ENCODE measurements at places on chromosomes 6 and 20.

GRCh38 chr6:62721408-62721807 lies 435.4 kb upstream of the KHDRBS2 start:
- DNase-seq: no peak

DNA sequence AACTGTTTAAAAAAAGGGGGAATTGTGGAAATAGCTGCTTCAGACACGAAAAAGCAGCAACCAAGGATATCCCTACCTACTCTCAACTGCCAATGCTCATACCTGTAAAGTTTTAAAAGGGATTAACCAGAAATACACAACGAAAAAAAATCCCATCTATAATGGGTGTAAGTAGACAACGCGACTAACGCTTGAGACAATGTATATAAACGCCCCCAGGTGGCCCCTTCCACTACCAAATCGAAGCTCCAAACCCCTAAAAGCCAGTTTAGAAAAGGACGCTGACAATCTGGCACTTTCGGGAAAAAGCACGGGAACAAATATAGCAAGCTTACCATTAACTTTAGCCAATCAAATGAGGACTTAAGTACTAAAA lies 94.5 kb upstream of the BTN3A2 start:
- peak; percentile 34 for DNase-seq

DNA sequence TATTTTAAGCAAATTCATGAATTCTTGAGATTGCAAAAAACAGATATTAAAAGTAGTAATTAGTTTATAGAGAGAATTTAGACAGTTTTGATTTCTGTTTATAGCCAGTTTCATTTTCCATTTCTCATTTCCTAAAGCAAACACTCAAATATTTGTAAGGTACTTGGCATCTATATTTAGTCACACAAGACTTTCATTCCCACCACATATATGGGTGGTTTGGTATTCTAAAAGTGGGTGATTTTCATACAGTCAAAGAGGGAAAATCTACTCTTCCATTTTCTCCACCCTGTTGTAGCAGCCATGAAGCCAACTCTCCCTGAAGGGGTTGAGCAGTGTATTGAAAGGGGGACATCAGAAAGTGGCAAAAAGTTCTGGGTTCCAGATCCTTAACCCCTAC lies 181.1 kb upstream of the SUPT3H start:
- DNase-seq: no peak

GRCh38 chr20:6956056-6956455 lies 188.6 kb downstream of the BMP2 start:
- no peak for DNase-seq

DNA sequence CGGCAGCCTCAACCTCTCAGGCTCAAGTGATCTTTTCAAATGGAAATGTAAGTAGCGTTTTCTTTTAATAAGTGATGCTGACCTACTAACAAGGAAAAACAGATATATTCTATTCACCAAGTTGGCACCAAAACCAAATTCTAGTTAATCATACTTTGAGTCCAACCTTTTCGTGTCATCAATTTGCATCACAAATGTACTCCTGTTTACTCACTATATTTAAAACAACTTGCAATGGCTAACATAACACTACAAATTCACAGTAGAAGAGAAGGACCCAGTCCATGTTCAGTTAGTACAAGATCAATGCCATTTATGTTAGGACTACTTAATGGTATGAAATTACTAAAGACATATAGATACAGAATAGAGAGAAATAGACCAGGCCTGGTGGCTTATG lies 50.0 kb downstream of the MDN1 start:
- DNase-seq: no peak

- no peak for DNase-seq
Observed at GRCh38 chr6:154267508-154268106, 89.0 kb downstream of the IPCEF1 start.

DNA sequence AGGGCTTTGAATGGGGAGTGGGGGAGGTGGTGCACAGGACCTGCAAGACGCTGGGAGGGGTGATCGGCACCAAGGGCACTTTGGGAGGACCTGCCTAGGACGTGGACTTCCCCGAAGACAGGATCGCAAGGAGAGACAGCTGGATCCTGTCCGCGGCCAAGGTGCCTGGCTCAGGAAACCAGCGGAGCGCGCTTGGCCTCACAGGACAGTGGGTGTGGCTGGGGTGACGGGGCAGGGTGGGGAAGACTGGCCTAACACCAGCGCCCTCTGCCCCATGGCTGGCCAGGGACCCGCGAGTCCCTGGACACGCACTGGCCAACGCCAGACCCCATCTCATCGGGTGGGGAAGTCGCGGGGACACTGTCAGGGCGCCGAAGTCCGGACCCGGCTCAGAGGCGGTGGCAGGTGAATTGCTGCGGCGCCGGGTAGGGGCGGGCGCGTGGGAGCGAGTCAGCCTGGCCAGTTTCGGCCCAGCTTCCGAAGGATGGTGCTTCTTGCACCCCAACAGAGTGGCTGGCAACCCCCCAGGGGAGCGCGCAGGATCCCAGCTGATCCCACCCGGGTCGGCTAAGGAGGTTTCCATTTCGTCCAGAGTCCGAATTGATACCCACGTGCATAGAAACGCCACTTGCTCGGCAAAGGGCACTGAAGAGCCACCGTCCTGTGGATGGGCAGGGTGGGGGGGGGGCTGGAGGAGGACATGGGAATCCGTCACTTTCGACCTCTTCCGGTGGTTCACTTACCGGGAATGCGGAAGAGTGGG lies 785 bp upstream of the THBD start:
- DNase-seq: no peak

- no peak for DNase-seq
Observed at GRCh38 chr6:79461205-79461604, 76.0 kb downstream of the LCA5 start.

GRCh38 chr6:160730911-160731310 lies 28.9 kb downstream of the PLG start:
- no peak for DNase-seq

- no peak for DNase-seq
Observed at GRCh38 chr20:41956338-41957074, 338.3 kb upstream of the CHD6 start.

DNA sequence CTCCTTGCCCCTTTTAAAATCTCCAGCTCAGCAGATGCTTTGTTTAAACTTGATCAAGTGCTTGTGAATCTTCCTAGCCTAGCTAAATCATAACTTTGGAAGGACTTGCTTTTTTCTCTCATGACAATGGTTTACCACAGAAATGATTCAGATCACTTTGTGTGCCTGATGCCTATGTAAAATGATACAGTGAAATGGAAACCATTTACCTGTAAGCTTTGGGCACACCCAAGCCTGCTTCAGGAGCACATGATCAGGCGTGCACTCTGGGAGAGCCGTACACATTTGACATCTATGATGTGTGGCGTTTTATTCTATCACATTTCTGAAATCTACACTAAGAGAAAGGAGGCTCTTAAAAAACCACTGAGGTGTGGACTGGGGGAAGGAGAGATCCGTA lies 41.1 kb downstream of the PTPN1 start:
- no peak for DNase-seq

GRCh38 chr20:8033151-8033841 lies 13.7 kb upstream of the TMX4 start:
- no peak for DNase-seq

- DNase-seq: no peak
Observed at GRCh38 chr6:139636391-139636790, 261.9 kb upstream of the CITED2 start.
